NT2/D1 (cell line): ENCODE measurements at places on chromosomes 6 and 20.

DNA sequence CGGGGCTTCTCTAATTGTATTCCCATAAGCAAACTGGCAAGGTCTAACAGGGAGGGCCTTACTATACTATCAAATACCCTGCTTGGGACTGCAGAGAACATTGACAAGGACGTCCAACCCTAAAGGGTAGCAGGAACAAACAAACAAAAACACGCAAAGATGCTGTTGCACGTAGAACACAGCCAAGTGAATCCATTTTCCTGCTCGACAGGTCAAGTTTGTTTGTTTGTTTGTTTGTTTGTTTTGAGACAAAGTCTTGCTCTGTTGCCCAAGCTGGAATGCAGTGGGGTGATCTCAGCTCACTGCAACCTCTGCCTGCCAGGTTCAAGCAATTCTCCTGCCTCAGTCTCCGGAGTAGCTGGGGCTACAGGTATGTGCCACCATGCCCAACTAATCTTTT lies 91.3 kb downstream of the ZMYND8 start:
- DNase-seq = no peak

GRCh38 chr6:140051521-140052512 lies 677.4 kb upstream of the CITED2 start:
- no peak for DNase-seq

DNA sequence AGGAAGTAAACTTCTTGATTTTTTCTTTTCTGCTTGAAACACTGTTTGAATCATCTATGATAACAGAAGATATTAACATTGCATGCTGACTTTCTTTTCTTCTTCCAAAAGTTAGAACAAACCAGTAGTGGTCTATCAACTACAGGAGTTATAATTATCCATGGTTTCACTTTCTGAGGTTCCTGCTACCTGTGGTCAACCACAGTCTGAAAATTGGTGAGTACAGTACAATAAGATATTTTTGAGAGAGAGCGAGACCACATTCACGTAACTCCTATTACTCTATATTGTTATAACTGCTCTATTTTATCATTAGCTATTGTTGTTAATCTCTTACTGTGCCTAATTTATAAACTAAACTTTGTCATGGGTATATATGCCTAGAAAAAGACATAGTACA lies 86.1 kb downstream of the MAP7 start:
- no peak for DNase-seq

GRCh38 chr20:910870-911770 lies 5.0 kb downstream of the ANGPT4 start:
- DNase-seq = no peak

GRCh38 chr20:41938353-41938752 lies 320.2 kb upstream of the CHD6 start:
- DNase-seq = no peak

DNA sequence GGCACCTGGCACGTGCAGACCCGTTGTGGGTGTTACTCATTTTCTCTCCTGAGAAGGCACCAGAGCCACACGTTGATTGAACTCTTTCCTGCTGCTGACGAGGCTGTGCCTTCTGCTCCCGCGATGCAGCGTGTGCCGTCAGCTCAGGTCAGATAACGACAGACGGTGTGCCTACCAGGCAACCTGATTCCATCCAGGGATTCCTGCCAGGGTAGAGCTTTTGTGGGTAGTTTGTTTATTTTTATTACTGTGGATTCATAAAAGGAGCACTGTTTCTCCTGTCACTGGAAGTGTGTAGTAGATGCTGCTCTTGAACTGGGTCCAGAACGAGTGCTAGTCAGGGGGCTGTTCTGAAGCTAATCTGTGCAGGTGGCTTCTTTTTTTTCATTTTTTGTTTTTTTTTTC lies 20.7 kb downstream of the PRPF6 start:
- no peak for DNase-seq

GRCh38 chr6:158853880-158854213 lies 34.7 kb upstream of the EZR start:
- DNase-seq = no peak

DNA sequence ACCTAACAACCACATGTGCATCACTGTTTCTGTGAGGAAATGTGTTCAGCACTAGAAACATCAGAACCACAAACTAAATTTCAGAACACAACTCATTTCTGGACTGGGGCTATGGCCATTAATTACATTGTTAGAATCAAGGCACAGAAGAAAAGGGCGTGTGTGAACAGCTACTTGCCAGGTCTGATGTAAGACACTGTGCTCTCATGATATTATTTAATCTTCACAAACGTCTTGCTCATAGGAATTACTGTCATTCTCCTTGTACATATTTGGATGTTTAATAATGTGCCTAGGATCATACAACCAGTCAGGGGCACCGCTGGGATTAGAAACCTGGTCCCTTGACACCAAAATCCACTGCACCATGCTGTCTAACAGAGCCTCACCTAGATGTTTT lies 14.8 kb downstream of the ADGRF1 start:
- DNase-seq = no peak

DNA sequence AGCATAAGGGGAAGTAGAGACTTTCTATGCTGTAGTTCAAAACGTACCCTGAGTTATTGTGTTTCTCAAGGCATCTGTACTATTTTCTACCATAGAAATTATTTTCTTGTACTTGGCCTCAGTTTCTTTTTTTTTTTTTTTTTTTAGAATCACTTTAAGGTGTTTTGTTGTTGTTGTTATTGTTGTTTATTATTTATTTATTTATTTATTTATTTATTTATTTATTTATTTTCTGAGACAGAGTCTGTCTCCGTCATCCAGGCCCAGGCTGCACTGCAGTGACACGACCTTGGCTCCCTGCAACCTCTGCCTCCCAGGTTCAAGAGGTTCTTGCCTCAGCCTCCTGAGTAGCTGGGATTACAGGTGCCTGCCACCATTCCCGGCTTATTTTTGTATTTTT lies 179.1 kb downstream of the GRIK2 start:
- no peak for DNase-seq

DNA sequence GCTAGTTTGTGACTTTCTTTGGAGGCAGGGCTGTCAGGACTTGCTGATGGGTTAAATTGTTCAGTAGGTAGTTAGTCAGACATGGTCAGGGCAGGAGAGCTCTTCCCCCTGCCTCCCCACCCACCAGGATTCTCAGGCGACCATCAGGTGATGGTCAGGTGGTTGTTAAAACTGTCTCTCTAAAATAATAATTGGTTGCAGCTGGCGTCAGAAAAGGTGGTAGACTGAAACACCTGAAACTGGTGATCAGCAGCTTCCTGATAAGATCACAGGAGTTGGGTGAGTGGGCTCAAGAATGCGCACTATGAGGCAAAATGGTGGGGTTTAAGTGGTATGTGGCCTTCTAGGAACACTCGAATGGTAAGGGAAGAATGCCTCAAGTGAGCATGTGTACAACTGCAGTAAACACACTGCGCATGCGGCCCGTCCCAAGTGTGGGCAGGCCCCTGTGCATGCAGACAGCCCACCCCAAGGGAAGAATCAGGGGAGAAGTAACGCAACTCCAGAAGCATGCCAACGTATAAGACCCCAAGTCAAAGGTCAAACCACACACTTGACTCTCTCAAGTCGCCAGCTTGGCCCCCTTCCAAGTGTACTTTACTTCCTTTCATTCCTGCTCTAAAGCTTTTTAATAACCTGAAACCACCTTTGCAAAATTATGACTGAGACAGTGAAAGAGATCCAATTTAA lies 7.9 kb upstream of the BLCAP start:
- DNase-seq = no peak

DNA sequence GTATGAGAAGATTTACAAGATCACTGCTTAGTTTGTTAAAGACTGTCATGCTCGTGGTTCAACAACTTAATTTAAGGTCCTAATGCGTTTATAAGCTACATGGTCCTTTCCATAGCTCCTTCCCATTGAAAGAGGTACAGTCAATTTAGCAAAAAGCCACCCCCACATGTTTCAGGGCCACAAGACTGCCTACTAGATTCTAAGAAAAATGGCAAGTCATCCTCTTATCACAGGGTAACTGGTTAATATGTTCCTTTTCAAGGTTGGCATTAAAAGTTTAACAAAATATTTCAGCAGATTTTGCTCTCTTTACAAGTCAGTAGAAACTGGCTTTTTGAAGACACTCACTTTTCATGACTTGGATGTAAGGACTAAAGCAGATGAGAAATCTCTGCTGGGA lies 15.7 kb downstream of the GSTA3 start:
- no peak for DNase-seq

GRCh38 chr20:47044938-47045337 lies 150.3 kb downstream of the EYA2 start:
- DNase-seq = no peak

DNA sequence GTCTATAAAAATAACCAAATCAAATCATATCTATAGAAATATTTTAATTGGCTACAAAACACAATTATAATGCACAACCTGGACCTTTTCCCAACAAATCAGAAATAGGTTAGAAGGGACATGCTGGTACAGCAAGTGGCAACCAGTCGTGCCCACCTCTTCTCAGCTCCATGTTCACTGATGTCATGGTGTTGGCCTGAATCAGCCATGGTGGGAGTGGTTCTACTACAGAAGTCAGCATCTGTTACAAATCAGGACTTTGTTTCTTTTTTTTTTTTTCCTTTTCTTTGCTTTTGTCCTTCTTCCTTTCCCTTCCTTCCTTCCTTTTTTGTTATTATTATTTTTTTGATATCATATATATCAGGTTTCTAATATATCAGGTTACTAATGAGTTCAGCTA lies 91.2 kb downstream of the RALGAPA2 start:
- DNase-seq = no peak

GRCh38 chr20:37983286-37983685 lies 50.0 kb downstream of the TTI1 start:
- no peak for DNase-seq

- no peak for DNase-seq
Observed at GRCh38 chr6:135655055-135655454, 157.5 kb upstream of the AHI1 start.

GRCh38 chr6:10626154-10626741 lies 68.2 kb downstream of the C6orf52 start:
- no peak for DNase-seq

DNA sequence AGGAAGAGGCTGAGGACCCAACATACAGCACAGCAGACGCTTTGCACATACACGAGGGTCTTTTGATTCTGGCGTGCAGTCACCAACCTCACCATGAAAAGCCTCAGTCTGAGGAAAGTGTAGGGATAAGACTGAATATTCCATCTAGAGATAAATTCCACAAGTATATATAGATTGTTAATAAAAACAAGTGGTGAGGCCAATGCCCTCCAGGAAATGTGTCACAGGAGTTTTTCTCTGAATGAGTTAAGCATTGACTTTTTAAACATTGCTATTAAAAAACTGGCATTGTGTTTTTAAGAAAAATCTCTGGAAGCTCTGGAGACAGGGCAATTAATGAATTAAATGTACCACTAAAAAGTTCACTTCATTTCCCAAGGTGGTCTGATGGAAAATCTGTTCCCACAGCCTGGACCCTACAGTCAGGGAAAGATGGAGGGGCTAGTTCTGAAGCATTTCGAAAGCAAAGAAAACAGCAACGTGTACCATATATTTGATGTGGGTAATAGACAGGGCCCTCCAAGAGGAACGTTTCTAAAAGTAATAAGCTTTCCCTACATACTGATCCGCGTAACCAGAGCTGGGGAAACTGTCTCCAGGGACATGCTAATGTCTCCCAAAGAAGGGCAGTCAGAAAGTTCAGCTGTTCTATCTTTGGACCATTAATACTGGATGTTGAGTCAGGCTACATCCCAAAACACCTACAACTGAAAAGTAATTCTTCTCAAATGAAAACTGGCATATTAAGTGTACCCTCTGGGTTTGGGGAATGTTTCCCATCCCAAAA lies 301.1 kb downstream of the FOXC1 start:
- no peak for DNase-seq

DNA sequence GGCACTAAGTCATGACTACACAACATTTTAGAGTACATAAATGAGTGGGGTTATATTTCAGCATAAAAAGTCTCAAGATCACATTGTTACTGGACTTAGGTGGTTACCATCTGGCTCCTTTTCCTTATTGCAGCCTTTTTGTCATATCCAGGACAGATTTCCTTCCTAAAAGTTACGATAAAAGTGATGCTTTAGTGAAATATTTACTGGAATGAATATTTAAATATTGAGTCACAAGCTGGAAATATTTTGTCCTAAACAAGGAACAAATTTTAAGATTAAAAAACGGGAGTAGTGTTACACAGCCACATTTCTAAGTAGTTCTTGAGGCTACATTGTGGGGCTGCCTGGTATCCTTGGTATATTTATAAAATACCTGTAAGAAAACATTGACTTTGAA lies 52.2 kb downstream of the CDC40 start:
- DNase-seq = no peak

- no peak for DNase-seq
Observed at GRCh38 chr20:12023194-12023795, 105.6 kb downstream of the BTBD3 start.

DNA sequence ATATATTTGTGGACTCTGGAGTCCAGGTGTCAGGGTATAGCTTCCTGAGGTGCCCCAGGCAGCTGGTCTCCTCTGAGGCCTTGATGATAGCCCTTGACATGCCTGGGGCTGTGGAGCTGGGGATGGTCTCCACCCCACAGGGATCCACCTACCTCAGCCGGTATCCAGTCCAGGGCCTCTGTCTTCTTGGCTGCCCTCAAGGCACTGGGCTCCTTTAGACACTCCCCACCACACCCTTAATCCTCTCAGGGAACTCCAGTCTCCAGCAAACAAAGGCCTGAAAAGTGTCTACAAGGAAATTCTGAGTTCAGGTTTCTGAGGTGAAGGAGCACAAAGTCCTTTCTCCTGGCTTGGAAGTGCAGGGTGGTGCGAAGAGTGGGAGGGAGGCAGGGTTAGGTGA lies 44.6 kb upstream of the DDR1 start:
- DNase-seq = no peak

DNA sequence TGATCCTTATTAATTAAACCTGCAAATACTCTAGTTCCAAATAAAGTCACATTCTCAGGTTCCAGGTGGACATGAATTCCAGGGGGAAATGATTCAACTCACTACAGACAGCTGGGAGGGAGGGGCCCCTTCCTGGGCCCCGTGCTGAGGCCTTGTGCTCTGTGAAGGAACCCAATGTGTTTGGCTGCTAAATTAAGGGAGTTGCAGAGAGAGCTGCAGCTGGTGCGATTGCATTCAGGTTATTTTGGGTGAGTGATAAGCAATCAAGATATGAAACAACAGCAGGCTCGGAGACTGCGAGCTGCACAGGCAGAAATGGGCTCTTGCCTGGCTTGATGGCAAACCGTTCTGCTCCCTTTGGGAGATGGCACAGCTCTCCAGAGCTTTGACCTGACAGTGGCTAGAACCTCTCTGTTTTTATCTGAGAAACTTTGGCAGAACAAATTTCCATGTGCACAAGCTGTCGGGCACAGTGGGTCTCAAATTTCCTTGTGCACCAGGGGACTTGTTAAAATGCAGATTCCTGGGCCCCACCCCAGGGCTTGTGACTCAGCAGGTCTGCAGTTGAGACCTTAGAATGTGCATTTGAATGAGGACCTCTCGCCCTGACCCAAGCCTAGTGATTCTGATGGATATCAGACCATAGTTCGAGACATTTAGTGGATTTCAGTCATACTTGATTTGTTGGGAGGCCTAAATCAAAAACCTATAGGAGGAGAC lies 9.8 kb downstream of the MAPK13 start:
- DNase-seq = peak; percentile 16

DNA sequence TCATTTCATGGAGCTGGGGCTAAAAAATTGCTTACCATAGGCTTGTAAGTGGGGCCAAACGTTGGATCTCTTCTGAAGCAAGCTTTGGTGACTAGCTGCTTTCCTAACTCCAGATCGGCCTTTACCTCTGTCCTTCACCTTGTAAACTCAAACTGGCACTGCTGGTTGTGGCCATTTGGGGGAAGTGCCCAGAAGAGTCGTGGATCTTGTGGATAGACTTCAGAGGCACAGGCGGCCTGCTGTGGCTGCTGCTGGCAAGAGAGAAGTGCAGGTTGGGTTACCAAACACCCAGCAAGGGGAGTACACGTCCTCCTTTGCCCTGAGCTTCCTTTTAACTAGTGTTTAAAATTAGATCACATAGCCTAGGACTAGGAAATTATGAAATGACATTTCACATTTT lies 36.8 kb upstream of the KLHL31 start:
- DNase-seq = no peak
